NCI-H2081 treated with DMSO at 0.1 percent for 48 hours (cell line): ENCODE measurements at places on chromosomes 3 and 15.

DNA sequence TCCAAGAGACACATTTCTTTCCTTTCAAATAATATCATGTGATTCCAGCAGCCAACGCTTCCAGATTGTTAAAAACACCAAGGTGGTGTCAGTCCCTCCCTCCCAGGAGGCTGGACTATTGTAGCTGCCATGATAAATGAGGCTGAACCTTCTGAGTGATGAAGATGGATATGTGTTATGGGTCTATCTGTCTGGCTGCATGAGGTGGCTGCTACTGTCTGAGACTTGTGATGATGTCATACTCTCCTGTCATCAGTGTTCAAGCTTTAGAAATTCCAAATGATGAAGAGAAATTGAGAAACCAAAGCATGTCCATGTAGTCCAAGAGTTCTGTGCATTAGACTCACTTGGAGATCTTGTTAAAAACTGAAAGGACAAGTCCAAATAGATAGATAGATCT is 683.0 kb downstream of the NTRK3 start:
- no peak for DNase-seq

DNA sequence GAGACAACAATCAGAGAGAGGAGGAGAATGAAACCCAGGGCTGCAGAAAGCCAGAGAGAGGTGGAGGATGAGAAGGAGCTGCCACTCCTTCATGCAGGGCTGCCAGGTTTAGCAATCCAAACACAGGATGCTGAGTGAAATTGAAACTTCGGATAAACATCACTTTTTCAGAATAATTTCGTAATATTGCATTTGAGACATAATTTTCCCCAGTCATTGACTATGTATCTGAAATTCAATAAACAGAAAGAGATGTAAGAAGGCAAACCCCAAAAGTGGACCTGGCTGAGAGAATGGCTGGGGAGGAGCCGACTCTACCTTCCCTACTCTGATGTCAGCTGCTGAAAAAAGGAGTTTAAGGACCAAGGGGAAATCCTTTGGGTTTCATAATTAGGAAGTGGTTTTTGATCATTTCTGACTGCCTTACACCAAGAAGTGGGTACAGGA is 33.8 kb downstream of the SLC9A9 start:
- DNase-seq, result no peak

- no peak for DNase-seq
Observed at GRCh38 chr3:112813723-112814171, 32.9 kb downstream of the CD200R1L start.

- DNase-seq, result no peak
Observed at GRCh38 chr3:165446555-165446954, 250.4 kb upstream of the SLITRK3 start.

- DNase-seq, result no peak
Observed at GRCh38 chr3:98628317-98628716, 34.9 kb upstream of the CPOX start.

DNA sequence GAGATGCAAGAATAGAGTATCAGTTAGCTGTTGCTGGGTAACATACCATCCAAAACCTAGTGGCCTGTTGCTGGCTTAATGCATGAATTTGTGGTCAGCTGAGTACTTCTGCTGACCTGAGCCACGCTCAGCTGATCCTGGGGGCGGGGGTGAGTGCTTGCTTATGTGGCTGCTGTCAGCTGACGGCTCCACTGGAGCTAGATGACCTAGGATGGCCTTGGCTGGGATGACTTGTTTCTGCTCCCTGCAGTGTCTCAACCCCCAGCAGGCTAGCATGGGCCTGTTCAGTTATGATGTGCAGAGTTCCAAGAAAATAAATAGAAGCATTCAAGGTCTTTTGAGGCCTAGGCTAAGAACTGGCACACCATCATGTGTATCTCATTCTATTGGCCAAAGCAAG is 63.9 kb downstream of the FBLN2 start:
- DNase-seq, result no peak

DNA sequence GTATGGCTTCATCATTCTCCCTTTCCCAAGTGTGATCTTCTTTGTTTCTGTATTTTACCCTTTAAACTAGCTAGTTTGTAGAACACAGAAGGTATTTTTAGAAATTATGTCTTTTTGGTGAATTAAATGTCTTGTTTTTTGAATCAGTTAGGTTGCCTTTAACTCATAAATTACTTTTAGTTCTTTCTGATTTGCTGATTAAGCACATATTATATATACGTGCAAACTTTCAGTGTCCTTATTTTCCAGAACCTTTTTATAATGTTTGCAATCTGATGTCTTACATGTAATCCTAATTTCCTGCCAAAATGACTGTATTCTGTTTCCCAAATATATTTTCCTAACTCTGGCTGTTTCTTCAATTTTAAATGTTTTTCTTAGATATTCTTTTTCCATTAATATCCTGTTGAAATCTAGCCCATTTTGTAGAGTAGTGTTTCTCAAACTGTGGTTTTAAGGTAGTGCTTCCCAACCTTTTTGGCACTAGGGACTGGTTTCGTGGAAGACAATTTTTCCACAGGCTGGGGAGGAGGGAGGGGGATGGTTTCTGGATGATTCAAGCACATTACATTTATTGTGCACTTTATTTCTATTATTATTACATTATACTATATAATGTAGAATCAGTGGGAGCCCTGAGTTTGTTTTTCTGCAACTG is 51.8 kb downstream of the CHD2 start:
- no peak for DNase-seq

GRCh38 chr3:194928227-194928626 is 242.5 kb downstream of the FAM43A start:
- no peak for DNase-seq

DNA sequence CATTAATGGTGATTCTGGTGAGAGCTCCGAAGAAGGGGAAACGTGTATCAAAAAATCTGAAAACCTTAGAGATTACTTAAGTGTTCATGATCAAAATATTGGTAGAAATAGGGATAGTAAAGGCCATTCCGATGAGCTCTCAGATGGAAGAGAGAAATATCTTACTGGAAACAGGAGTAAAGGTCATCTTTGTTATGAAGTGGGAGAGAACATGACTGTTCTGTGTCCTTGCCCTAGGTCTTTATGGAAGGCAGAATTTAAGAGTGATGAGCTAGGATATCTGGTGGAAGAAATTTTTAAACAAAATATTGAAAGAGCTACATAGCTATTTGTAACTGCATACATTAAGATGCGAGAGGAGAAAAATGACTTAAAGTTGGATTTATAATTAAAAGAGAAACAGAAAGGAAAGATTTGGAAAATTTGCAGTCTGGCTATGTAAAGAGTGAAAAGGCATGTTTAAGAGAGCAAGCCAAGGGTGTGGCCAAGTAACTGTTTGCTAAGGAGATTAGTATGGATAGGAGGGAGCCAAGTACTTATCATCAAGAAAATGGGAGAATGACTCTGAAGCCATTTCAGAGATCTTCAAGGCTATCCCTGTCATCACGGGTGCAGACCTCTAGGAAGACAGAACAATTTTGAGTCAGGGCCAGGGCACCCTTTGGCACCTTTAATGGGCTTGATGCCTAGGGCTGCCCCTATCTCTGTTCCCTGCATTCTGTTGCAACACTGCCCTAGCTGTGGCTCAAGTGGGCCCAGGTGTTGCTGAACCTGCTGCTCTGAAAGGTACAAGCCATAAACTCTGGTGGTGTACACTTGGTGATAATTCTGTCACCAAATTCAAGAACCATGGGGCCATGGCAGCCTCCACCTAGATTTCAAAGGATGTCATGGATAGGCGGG is 27.3 kb downstream of the SLMAP start:
- no peak for DNase-seq

GRCh38 chr15:48800245-48800644 is 10.6 kb downstream of the CEP152 start:
- DNase-seq, result no peak

- no peak for DNase-seq
Observed at GRCh38 chr3:74518610-74519009, 95.8 kb downstream of the CNTN3 start.

- DNase-seq, result no peak
Observed at GRCh38 chr15:78906316-78906620, 33.6 kb downstream of the MORF4L1 start.

DNA sequence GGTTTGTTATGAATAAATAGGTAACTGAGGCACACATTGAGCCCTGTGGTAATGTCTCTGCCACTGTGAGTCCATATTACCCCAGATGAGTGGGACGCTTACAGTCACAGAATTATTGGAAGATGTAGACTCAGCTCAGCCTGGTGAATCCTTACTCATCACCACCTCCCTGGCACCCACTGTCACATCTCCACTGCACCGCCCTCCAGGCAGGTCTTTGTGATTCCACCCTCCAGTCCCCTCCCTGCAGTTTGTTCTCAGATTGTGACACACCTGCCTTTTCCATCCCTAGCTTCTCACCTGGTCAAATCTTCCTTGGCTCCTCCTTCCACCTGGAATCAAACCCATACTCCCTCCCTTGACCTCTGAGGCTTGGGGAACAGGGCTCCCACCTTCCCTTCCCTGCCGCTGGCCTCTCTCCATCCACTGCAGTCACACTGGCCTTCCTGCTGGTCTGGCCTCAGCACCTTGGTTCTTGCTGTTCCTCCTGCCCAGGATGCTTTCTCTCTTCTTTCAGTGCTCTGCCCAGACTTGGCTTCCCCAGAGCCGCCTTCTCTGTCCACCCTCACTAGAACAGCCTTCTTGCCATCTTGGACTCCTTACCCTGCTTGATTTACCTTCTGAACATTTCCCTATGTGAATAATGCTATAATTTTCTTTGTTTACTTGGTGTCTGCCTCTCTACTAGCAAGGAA is 9.4 kb downstream of the SLC6A20 start:
- no peak for DNase-seq

DNA sequence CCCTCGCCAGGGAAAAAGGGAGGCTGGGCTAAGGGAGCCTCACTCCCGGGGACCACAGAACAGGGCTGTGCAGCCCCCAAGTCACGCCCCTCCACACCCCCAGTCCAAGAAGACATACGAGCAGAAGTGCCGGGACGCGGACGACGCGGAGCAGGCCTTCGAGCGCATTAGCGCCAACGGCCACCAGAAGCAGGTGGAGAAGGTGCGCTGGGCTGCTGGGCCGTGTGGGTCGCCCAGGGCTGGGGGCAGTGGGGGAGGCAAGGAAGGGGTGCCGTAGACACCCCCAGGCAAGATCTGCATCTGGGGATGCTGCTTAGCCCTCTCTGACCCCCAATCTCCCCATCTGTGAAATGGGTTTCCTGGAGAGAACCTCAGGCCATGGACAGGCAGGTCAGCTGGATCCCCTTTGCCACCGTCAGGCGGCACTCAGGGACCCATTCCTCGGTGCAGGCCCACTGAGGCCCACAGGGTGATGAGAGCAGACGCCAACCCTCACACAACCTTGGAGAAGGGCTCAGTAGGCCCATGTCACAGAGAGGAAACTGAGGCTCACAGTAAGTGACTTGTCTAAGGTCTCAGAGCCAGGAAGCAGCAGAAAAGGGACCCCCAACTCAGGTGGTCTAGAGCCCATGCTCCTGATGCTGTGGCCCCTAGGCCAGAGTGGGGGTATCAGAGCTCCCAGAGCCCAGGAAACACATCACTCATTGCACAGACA is 33.7 kb downstream of the PSTPIP1 start:
- no peak for DNase-seq

GRCh38 chr15:91890614-91891013 is 37.1 kb downstream of the SLCO3A1 start:
- DNase-seq, result no peak

GRCh38 chr15:74179101-74179841 is 5.8 kb downstream of the ISLR start:
- DNase-seq, result no peak

GRCh38 chr15:75335313-75335704 is 554 bp upstream of the COMMD4 start:
- DNase-seq, result no peak

DNA sequence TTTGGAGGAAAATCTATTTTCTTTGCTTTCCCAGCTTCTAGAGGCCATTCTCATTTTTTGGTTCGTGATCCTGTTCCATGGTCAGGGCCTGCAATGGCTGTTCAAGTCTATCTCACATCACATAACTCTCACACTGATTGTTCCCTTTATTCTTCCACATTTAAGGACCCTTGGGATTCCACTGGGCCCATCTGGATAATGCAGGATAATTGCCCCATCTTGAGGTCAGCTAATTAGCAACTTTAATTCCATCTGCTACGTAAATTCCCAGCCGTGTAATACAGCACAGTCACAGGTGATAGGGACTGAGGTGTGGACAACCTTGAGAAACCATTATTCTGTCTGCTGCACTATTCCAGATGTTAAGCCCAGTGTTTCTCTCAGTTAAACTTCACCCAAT is 311.6 kb upstream of the CNTN4 start:
- DNase-seq, result no peak

DNA sequence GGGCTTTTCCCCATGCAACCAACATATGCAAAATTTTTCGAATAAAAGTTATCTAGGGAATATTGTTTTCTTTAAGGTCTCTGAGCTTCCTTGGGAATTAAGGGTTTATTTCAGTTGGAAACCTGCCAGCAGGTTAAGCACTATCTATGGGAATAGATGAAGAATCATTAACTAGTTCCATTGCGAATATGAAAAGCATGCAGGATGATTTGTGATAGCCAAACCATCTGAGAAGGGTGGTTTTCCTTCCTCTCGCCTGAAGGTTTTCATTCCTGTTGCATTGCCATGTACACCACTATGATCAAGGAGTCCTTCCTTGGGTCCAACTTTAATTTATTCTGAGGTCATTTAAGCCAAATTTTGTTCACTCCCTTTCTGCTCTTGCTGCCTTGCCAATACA is 184.9 kb downstream of the NR2F2 start:
- no peak for DNase-seq

DNA sequence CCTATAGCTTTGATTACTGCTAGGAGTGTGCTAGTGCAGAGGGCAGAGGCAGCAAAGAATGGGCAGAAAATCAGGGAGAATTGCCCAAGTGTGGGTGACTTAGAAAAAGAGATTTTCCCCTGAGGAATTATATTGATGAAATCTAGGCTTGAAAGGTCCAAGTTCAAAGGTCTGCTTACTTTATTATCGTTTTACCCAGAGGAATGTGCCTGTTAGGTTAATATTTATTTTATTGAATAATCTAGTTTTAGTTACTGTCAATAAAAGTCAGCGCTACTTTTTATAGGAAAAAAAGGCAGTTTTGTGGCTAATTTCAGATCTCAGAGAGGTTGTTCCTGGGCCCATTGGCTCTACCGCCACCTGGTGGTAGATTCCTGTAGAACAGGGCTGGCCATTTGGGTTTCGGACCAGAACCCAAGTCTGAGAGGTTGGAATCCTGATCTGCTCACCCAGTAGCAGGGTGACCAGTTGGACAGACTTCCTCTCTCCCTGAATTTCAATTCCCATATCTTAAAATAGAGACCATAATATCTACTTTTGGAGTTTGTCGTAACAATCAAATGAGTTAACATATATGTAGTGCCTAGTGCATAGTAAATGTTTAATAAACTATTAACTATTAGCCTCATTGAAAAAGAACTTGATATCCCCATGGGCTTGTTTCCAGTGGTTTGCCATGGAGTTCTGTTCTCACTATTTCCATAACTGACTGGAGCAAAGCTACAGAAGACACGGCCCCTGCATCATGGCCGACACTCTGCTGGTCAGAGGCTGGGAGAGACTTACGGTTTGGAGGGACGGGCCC is 62.7 kb upstream of the ZNF148 start:
- no peak for DNase-seq

GRCh38 chr15:90188914-90189748 is 12.0 kb upstream of the SEMA4B start:
- no peak for DNase-seq

- DNase-seq, result no peak
Observed at GRCh38 chr15:52093167-52093538, 19.4 kb downstream of the BCL2L10 start.

GRCh38 chr15:58649175-58649574 is 100.3 kb downstream of the ADAM10 start:
- no peak for DNase-seq

- DNase-seq, result no peak
Observed at GRCh38 chr15:75346796-75347221, at the start of gene NEIL1. TSS of gene NEIL1 (plus strand) at chr15:75347039. CDS start at chr15:75348906, 1,867 bp downstream.
